NK-92 treated with Interleukin-12 subunit alpha and Interleukin-12 subunit beta, amount 100 ng/mL, for 24 hours (cell line): ENCODE measurements at places on chromosomes 5 and 9.

- DNase-seq, result no peak
These were observed 52.1 kb downstream of the MARCHF3 start for GRCh38 chr5:126978258-126978657.

GRCh38 chr5:168851902-168852321, 272.7 kb upstream of the PANK3 start:
- no peak for DNase-seq

GRCh38 chr5:56145511-56145910, 87.6 kb downstream of the ANKRD55 start:
- no peak for DNase-seq

DNA sequence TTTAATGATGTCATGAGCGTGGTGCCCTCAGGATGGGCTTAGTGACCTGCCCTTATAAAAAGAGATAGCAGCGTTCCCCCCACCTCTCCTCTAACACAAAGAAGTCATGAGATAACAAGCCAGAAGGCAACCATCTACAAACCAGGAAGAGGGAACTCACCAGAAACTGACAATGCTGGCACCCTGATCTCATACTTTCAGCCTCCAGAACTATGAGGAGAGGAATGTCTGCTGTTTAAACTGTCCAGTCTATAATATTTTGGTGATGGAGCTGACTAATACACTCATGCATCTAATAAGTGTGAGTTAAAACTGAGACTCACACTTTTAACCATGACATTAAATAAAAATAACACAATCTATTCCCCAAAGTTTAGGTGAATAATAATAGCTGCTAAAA, 156.1 kb upstream of the SPEF2 start:
- no peak for DNase-seq

GRCh38 chr9:115015018-115015635, 84.7 kb upstream of the TNFSF8 start:
- no peak for DNase-seq

- no peak for DNase-seq
These were observed 26.1 kb upstream of the CAST start for GRCh38 chr5:96636046-96636445.

DNA sequence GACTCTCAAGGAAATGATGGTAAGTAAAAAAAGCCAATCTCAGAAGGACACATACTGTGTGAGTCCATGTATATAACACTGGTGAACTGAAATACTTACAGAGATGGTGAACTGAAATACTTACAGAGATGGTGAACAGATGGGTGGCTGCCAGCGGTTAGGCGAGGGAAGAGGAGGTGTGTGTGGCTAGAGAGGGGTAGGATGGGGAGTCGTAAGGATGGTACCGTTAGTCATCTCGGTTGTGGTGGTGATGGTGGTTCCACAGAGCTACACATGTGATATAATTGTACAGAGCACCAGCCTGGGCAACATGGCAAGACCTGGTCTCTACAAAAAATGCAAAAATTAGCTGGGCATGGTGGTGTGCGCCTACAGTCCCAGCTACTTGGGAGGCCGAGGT, 113.6 kb upstream of the RAPGEF1 start:
- no peak for DNase-seq

- DNase-seq, result no peak
These were observed 227.4 kb downstream of the FSTL4 start for GRCh38 chr5:133384903-133385302.

DNA sequence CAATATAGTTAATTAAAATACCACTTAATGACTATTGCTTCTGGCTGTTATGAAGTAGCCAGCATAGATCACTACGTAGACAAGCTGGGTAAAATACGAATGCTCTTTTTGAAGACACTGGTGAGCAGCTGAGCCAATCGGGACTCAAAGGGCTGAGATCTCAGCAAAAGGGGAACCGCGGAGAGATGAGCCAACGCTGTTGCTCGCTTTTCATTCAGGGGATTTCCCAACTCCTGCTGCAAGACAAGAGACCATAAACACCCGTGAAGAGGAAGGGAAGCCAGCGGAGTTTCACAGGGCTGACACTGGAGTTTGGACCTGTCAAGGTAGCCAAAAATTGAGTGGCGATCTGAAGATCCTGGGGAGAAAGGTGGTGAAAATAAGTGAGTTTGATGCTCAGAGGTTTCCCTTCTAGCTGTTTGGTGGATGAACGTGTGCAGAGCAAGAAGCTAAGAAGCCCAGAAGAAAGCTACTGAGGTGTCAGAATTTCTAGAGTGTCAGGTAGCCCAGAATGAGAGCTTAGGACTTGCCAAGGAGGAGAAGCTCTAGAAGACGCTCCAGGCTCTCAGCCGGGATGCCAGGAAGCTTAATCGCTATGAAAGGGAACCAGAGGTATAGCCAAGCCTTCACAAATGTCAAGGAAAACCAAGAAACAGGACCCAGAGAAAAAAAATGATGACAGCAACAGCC, 79.6 kb upstream of the RNU6ATAC start:
- DNase-seq, result no peak

DNA sequence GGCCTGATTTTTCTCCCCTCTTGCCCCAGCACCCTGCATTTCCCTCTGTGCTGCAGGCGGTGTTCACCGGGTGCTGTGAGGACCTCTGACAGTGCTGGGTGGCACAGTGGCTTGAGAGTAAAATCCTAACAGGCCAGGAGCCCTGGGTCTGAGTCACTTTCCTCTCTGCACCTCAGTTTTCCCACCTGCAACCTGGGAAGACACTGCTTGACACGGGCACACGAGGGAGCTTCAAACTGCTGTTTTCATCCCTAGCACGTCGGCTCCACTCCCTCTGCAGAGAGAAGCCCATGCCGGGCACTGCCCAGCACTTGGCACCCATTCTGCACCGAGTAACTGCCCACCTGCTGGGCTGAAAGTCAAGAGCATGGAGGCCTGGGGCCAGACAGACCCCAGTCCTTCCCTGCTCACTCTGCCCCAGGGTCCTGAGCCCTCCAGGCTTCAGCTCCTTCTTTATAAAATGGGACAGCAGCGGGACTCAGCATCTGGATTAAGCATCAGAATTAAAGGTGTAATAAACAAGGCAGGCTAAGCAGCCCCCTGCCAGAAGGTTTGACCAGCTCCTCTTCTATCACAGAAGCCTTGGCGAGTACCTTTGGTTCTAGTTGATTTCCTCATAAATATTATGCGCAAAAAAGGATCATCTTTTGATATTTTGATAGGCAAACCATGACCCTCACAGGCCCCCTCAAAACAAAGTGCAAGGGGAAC, 5.2 kb downstream of the GFI1B start:
- DNase-seq, result no peak

DNA sequence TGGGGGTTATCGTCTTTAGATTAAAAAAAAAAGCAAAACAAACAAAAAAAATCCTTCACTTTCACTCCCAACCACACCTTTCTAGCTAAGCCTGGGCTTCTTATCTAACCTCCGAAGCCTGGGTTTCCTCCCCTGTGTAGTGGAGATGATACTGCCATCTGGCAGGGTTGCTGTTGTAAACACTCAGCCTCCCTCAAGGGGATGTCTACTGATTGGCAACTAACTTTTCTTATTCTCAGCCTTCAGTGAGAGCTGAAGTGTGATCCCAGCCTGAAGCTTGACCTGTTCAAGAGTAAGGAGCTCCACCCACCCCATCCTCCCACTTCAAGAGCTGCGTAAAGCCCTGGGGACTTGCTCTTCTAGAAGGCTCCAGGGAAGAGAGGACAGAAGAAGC, 21.5 kb upstream of the WWC1 start:
- DNase-seq, result no peak

- DNase-seq, result no peak
These were observed 66.4 kb upstream of the PIK3R1 start for GRCh38 chr5:68149189-68149588.

GRCh38 chr9:93644397-93645088, 68.2 kb downstream of the PHF2 start:
- DNase-seq, result no peak

DNA sequence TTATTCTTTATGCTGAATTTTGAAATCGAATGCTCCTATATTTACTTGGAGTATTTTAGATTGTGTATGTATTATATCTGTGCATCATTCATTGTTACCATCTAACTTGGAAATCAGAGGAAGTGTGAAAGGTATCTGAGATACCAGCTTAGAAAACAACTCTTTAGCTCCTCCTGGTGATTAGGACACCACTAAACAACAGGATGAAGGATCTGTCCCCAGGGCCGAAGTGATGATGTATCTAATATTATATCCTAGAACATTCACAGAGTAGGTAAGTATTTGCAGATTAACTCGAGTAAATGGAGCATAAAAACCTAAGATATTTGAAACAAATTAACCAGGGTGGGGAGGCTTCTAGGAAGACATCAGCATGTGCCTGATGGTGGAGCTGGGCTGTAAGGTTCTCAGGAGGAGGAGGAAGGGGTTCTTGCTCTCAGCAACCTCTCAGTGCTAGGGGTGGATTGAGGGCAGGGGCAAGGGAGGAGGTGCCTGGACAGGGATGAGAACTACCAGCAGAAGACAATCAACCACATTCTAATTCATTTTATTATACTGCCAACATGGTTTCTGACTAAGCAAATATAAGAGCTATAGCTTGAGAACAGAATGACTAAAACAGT, 2.6 kb upstream of the NFIL3 start:
- no peak for DNase-seq

DNA sequence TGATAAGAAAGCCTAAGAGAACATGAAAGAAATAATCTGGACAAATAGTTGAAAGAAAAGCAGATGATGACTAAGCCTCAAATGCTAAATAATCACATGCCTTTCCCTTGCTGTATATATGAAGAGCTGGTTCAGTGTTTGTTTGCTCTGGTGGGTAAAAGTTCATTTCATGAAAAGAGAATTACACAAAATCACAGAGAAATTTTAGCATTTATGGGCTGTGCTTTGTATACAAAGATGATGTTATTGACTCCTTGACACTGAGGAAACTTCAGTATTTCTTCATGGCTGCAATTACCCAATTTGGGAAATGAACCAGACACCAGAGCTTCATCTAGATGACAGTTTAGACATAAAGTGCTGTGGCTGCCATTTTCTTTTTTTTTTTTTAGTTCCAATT, 527.2 kb downstream of the NR2F1-AS1 start:
- no peak for DNase-seq

GRCh38 chr5:158895588-158895987, 204.1 kb downstream of the EBF1 start:
- DNase-seq, result no peak

DNA sequence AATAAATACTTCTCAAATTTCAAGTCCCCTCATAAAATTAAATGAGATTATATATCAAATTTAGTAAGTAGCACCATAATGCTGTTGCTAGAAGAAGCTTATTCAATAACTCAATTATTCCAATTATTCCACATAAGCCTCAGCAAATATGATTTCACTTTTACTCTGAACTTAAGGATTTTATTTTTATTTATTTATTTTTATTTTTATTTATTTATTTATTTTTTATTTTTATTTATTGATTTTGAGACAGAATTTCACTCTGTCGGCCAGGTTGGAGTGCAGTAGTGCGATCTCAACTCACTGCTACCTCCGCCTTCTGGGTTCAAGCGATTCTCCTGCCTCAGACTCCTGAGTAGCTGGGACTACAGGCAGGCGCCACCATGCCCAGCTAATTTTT, 1308.3 kb upstream of the CDH9 start:
- no peak for DNase-seq

DNA sequence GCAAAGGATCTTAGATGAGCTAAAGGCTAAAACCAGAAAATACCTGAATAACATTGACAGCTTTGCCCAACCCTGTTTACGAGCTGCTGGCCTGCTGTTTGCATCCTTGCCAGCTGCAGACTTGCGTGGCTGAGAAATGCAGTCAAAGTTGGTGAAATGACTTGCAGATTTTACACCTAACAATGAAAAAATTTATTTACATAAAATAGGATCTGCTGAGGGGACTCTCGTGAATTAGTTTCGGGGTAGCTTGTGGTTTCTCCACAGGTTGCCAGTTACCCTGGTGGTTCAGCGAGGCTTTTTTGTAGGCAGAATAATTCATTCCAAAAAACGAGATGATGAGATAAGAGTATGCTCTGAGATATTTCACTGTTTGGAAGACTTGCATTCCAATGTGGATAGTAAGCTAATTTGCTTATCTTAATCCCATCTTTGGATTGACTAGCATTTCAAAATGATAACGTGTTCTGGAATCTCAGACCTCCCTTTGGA, 65.7 kb upstream of the FANCC start:
- DNase-seq, result no peak

DNA sequence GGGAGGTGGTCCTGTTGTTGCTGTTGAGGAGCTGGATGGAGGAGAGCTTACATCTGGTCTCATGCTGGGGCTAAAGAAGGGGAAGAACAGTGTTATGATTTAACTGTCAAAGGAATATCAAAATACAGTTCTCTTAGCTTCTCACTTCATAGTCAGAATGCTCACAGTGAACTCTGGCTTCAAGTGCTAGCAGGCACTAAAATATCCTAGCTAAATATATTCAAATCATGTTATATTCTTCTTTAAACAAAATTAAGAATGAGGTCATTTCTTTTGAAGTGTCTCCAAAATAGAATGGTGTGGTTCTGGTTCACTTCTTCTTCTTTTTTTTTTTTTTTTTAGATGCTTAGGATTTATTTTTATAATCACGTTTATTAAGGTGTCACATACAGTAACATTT, 89.4 kb downstream of the NR3C1 start:
- DNase-seq, result no peak

DNA sequence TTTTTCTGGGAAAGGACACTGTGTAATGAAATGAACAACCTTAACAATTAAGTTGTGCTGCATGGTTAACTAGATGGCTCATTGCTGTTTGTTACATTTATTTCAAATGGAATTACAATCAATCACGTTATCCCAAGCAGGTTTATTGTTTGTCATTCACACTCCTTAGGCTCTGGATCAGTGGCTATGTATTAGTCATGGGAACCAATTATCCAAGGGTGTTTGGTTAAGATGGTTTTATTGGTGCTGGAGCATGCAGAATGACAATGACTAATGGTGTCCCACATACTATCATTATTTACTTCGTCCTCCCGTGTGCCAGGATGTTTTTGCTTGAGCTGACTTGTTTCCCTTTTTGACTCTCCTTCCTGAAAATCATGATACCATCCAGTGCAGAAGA, 10.6 kb upstream of the TRPC7 start:
- DNase-seq, result no peak

GRCh38 chr9:82558346-82558745, 504.6 kb downstream of the RASEF start:
- DNase-seq, result no peak

DNA sequence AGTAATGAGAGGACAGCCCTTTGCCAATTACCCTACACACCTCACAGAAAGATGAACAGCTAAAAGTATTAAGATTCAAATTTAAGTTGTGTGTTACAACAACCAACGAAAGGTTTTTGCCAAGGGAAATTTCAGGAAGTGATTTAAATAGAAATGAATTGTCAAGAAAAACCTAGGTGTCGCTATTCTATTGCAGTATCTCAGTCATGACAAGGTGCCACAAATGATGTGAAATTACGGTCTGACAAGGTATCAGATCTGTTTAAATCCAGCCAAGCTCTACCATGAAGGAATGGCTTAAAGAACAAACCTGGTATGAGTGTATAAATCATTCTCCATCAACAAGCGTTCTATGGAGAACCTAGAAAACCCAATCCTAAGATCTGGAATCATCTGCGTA, 189.7 kb downstream of the ATPSCKMT start:
- no peak for DNase-seq
